ENCODE measurements at places on chromosomes 6 and 20.

DNA sequence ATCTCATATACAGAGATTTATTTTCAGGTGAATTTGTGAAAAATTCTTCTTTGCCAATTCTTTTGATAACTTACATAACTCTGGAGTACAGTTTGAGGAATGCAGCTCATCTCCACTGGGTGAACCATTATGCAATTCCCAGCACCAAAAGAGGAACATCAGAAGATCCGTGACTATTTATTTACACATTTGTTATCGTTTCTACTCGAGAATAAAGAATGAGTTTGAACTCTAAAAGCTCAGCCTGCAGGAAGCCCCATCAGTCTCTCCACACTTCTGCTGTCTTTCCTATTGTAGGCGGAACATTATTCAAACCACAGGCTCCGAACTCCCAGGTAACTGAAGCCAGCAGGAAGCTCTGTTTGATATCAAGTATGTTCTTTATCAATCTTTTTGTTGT lies 95.9 kb upstream of the IFNGR1 start:
- no peak for DNase-seq

DNA sequence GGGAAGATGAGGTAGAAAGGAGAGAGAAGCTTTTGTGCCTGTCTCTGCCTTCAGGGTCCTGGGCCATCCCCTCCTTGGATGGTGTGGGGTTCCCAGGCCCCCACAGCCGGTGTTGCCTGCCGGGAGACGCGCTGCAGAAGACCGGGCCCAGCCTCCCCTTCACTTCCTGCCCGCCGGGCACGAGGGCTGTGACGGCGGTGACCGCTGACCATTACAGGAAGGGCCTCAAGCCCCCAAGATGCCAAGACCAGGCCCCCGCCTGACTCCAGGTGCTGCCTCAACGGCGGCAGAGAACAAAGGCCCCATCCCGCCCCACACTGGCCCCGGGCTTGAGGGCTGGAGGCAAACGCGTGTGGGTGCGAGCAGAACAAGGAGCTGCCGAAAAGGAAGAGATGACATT lies 38.2 kb downstream of the ZBTB46 start:
- no peak for DNase-seq

DNA sequence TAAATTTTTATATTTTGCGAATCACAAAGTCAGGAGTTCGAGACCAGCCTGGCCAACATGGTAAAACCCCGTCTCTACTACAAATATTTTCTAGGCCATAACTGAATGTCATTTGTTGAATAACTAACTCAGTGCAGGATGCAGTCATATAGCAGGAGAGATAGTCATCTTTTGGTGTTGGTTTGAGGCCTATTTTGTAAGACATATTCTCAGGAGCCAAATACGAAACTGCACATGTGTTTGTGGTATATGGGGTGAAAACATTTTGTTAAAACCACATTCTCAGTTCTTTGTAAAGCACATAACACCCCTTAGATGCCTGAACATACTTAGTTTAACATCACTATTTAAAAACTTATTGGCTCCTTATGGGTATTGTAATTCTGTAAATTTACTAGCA lies 4.7 kb upstream of the ENPP5 start:
- no peak for DNase-seq

DNA sequence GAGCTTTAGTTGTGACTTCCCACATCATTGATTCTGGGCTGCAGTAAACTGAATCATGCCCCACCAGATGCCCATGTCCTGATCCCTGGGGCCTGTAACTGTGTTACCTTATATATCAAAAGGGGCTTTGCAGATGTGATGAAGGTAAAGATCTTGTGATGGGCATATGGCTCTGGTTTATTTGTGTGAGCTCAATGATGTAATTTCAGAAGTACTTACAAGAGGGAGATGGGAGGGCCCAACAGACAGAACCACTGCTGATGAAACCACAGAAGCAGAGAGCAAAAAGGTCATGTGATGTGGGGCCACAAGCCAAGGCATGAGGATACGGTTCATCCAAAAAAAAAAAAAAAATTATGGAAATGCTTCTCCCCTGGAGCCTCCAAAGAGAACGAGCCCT lies 118.7 kb downstream of the TOX2 start:
- no peak for DNase-seq

DNA sequence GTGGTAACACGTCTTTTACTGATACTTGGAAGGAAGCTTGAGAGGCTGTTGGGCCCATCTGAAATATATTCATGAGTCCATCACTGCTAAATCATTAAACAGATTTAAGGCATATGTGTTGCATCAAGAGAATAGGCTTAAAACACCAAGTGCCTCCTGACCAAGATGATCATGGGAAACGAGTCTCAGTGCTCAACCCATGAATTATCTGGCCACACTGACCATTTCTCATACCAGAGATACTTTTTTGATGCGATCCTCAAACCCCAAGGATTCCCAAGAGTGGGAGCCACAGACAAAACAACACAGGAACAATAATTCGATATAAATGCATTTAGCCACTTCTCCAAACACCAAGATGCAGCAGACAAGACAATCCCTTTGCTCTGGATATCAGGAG lies 17.2 kb downstream of the HEY2 start:
- no peak for DNase-seq

GRCh38 chr6:53906103-53906502 lies 111.3 kb downstream of the LRRC1 start:
- no peak for DNase-seq

DNA sequence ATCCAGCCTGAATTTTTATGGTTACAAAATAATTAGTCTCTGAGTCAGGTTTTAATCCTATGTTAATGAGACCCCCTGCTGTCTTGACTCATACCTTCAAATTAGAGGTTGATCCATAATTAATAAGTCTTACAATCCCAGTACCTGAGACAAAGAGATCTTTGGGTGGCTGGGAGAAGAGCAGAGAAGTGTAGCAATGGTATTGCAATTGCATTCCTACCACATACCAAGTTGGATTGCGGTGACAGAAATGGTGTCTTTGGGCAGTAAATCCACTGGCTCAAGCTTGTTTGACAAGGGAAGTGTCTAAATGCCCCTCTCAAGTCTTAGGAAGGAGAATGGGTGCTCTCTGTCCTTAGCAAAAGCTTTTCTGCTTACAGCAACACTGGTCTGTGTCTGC lies 150.4 kb downstream of the BTBD3 start:
- DNase-seq, result no peak

DNA sequence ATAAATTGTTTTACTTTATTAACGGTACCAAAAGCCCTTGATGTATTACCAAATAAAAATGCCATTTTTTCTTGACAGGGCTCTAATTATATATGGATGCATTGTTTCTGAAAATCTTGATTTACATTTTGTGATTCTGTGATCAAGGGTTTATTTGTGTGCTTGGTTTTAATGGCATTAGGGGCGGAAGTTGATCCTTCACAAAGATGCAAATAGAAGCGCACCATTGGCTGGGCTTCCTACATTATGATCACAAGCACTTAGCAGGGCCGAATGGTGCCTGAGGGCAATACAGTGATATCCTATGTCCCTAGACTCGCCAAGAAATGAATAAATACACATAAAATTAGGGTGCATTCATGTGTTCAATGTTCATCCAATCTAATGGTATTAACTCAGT lies 172.9 kb upstream of the UST start:
- DNase-seq, result no peak

DNA sequence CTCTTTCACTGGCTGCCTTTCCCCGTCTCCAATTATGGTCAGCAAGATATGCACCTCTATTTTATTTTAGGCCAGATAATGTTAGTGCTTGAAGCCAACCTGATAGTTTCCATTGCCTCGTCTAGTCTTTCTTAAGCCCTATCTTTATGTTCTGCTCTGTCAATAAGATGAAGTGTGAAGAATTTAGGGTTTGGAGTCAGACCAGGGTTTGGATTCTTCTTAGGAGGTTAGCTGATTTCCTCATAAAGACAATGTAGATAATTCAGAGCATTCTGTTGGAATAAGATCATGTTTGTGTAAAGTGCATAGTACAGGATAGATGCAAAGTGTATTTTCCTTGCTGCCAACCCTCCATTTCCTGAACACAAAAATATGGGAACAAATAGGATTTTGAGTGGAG lies 43.8 kb downstream of the PKIB start:
- DNase-seq, result no peak

GRCh38 chr6:150633486-150633834 lies 33.8 kb downstream of the PLEKHG1 start:
- DNase-seq, result no peak

DNA sequence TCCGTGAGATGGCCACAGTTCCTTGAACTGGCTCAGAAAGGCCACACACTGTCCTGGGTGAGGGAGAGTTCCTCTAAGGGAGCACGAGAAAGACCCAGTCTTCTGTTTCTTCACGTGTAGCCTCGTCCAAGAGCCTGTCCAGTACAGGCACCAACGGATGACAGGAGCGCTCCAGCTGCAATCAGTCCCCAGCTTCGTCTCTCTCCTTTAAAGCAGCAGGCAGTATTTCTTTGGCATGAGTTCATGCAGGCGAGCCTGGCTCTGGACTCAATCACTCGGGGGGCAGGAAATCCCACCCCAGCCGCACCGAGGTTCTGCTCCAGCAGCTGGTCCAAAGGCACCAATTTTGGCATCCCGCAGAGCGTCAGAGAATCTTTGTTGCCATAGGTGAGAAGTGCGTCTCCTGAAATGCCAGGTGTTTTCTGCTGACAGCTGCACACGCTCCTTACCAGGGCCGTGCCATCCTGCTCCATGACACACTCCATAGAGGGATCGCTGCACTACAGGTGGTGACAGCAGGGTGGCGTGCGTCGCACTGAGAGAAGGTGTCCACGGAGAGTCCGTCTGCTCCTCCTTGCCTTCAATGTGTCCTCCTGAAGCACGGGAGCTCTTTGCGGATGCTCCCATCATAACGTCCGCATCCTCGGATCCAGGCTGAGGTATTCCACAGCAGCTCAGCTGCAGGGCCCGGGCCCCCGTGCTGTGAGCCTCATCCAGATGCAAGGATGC lies 59.6 kb upstream of the AFDN start:
- no peak for DNase-seq

GRCh38 chr6:7145885-7146828 lies 38.4 kb downstream of the RREB1 start:
- DNase-seq, result no peak

DNA sequence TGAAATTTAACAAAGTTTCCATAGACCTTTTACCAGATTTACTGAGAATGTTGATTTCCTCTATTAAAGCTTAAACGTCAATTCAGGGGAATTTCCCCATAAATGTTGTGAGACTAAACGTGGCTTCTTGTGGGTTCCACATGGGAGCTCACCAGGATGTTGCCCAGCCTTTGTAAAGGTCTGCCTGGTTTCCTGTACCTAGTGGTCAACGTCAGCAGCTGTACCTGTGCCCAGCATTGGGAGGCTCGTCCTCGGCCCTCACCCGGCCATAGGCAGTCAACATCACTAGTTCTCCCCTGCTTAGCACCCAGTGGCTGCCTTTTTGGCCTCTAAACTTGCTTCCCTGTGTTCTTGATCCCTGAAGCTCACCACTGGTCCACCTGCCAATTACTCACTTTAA lies 22.1 kb upstream of the CD83 start:
- DNase-seq, result no peak

Measured in CMK (cell line).